ENCODE measurements at places on chromosomes 2 and 18. TPM values are rescaled to one million over a fixed set of nuclear protein-coding genes. Genes with fewer than 3 reads are reported as not detected.

Gene FARSB
- 6.5 TPM for total RNA-seq

Gene ATG4B
- 52.0 TPM for total RNA-seq

Gene APCDD1
- 0.09 TPM for total RNA-seq

Gene UGT1A4
- not detected for total RNA-seq

Gene STARD6
- not detected for total RNA-seq

Gene NBEAL1
- 38.3 TPM for total RNA-seq

Gene MYOM1
- 0.90 TPM for total RNA-seq

Gene NOSTRIN
- 0.81 TPM for total RNA-seq

Gene ANKRD44
- 29.2 TPM for total RNA-seq

Gene TXNL4A
- total RNA-seq: 62.2 TPM

Gene MAPRE3
- 5.3 TPM for total RNA-seq

Gene B3GNT7
- total RNA-seq: 0.27 TPM

Gene PIKFYVE
- total RNA-seq: 39.2 TPM

Gene MCEE
- 8.0 TPM for total RNA-seq

Gene NPPC
- not detected for total RNA-seq

Gene DCDC2C
- total RNA-seq: not detected

Gene MCM6
- total RNA-seq: 39.1 TPM

Gene KIF5C
- total RNA-seq: not detected

Gene PDK1
- 5.6 TPM for total RNA-seq

Gene SP140L
- total RNA-seq: 16.0 TPM

Gene GAREM2
- total RNA-seq: 0.57 TPM

Gene FOXD4L1
- total RNA-seq: 0.16 TPM

Gene ZNF521
- 35.7 TPM for total RNA-seq

Gene NEDD4L
- 15.5 TPM for total RNA-seq

Gene CD8B2
- not detected for total RNA-seq

Gene CAPN13
- not detected for total RNA-seq

Gene POTEI
- total RNA-seq: not detected

Gene PTPRM
- total RNA-seq: 64.2 TPM

Gene GULP1
- total RNA-seq: 42.7 TPM

Gene NYAP2
- total RNA-seq: not detected

Gene IGFBP5
- 334 TPM for total RNA-seq

Gene CDH20
- total RNA-seq: 0.09 TPM

Gene NCKAP5
- total RNA-seq: 1.7 TPM

Gene QPCT
- total RNA-seq: 1.7 TPM

Gene TUBB8B
- not detected for total RNA-seq

Gene CHST9
- not detected for total RNA-seq

Gene SCN3A
- 3.1 TPM for total RNA-seq

Gene TNFRSF11A
- 0.08 TPM for total RNA-seq

Gene LBX2
- total RNA-seq: 3.0 TPM

Gene VWA3B
- not detected for total RNA-seq

Data from fibroblast of the aortic adventitia (primary cell).